ENCODE measurements at places on chromosomes 2 and 18. TPM values are rescaled to one million over a fixed set of nuclear protein-coding genes. Genes with fewer than 3 reads are reported as not detected.

DNA sequence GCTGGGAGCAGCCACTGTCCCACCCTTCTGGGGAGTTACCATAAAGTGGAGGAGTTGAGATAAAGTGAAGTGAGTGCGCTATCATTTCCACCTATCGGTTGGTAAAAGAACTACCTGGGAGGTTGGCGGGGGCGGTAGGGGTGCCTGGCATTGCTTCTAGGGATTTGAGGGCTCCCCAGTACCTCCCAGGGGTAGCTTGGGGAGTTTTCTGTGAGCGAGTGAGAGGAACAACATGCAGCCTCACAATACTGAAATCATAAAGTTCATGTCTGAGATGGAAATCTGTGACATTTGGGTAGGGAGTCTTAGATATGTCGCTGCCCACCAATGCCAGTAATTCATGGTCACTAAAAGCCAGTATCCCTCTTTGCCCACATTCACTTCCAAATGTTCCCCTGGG, 68.7 kb downstream of the PRKCE start:
- H3K36me3 ChIP-seq: 0 out of 2 replicates have a peak, but pooled peaks cover 2% of the 10 kb centered on the region
- H3K27me3 ChIP-seq: peaks cover 2% of the 10 kb centered on the region
- H3K4me1 ChIP-seq: peaks cover 13% of the 10 kb centered on the region
- H3K4me3 ChIP-seq: no peak overlapping the region
- no peak for DNase-seq
- no peak overlapping the region for H3K27ac ChIP-seq

EEF1B2 gene
- total RNA-seq: 617 TPM

DNA sequence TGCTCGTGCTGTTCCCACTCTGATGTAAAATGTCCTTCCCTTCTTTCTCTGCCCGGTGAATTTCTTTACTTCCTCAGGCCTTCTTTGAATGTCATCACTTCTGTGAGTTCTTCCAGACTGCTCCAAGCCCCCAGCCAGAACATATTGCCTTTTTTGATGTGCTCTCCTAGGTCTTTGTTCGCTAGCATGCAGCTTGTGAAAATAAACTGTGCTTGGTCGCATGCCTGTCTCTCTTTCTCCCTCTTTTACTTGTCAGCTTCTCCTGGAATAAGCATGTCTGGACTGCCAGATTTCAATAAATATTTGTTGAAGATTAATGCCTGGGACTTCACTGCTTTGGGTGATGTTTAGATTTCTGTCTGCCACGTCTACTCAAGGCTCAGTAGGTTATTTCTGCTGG, 82.7 kb upstream of the ARHGAP28 start:
- no peaks in the 10 kb centered on the region for H3K36me3 ChIP-seq
- peaks cover 3% of the 10 kb centered on the region for H3K27me3 ChIP-seq
- no peaks in the 10 kb centered on the region for H3K4me1 ChIP-seq
- H3K4me3 ChIP-seq: no peak overlapping the region

TUBB8B gene
- total RNA-seq: not detected

DNA sequence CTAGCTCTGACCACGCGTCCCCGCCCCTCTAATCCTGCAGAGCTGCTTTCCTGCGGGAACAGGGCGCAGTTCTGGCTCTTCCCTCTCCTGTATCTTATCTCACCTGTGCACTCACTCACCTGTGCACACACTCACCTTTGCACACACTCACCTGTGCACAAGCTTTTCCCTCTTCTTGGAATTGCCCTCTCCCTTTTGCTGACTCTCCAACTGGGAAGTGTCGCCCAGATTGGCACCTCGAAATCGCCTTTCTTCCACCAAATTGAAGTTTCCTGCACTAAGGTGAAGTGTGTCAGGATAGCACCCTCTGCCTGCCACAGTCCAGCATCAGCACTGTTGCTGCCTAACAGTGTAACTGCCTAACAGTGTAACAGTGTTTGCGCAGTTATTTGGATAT, 566 bp upstream of the CMPK2 start:
- no peak overlapping the region for H3K27ac ChIP-seq
- H3K4me3 ChIP-seq: peak overlapping the region; percentile 80
- peaks cover 4% of the 10 kb centered on the region for H3K36me3 ChIP-seq
- DNase-seq: no peak

Measured in HFFc6 (cell line).